Activated naive CD4-positive, alpha-beta T cell treated with Interleukin-2 at 50 U/mL for 16 hours (primary cell): ENCODE measurements at places on chromosomes 7 and 10.

DNA sequence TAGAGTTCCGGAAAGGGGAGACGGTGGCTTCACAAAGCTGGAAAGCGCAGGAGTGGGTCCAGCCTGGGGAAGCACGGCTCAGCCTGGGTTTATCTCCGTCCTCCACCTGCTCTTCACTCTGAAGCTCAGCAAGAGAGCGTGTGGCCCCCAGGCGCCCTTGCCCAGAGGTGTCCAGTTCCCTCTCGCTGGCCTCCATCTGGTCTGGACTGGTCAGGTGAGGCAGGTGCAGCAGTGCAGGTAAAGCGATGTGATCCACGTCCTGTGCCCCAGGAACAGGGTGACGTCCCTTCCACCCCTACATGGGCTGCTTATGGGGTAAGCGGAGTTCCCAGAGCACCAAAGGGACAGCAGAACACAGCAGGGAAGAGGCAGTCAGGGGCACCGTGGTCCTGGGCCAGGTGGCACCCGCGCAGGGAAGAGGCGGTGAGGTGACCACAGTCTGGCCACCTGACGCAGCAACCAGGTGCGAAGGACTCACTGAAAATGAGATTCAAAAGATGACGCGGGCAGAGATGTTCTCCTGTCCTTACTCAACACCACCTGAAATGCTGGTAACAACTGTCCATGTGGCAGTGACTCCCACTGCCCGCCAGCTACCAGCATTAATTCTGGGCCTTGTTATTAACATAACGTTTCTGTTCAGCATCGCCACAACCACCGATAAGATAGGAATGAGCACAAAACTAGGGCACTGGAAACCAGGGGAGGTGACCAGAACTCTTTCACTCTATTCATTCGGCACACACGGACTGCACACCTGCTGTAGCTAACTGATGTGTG, 33.0 kb upstream of the DIP2C start:
- no peak for DNase-seq

GRCh38 chr10:89567576-89568245, 32.3 kb upstream of the SLC16A12 start:
- no peak for DNase-seq

DNA sequence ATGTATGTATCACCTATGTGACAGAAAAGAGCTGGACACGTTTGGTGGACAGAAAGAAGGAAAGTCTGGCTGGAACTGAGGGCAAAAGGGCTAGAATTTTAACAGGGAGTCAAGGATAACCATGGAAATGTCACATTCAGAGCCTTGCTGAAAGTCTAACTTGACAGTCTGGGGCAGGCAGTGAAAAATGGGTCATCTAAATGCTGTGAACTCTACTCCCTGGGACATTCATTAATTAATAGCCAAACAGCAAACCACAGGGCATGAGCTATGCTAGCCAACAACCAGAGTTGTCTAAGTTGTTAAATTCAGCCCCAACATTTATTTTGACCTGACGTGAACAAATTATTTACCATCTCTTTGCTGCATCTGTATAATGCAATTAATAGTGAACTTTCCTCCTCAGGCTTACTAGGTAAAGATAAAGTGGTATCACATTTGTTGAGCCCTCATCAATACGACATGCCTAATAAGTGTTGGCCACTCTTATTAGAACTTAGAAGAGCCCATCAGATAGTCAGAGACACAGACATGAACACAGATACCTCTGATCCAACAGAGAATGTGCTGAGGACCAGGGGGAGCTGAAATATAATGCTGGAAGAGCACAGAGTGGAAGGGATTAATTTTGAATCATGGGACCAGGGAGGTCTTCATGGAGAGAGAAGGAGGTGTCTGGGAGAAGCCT, 109.9 kb downstream of the SORCS1 start:
- DNase-seq, result no peak

DNA sequence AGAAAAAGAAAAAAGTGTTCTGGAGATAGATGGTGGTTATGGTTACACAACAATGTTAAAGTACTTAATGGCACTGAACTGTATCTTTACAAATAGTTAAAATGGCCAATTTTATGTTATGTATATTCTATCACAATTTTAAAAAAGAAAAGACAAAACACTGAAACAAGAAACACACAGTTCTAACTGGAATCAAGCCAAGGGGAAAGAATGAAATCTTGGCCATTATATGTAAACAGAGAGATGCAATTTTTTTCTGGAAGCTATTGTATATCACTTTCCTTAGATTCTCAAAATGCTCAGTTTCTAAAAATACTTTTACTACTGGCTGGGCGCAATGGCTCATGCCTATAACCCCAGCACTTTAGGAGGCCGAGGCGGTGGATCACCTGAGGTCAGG, 4.1 kb downstream of the COA1 start:
- DNase-seq, result no peak

GRCh38 chr10:78296785-78297184, 263.1 kb downstream of the RPS24 start:
- no peak for DNase-seq
